ENCODE measurements at places on chromosomes 13 and 19.

- DNase-seq, result no peak
These were observed 3.2 kb downstream of the ELAVL1 start for GRCh38 chr19:8001995-8002849.

GRCh38 chr13:113049981-113050380 lies 55.6 kb upstream of the F7 start:
- DNase-seq, result no peak

DNA sequence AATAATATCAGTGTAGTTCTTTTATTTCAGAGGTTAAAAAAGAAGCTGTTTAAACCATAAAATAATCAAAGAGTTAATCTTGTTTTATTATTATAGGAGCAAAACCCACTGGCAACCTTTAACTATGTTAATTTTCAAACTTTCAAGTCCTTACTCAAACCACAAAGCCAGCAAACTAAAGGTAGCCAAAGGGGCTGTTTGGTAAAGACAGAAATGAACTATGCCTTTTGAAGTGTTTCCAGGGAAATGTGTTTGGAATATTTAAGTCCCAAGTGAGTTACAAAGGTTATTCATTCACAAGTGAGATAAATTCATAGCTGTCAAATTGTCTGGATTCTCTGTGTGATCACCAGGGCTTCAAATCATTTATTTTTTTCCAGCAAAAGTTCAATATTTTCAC lies 264.7 kb downstream of the MZT1 start:
- DNase-seq, result no peak

DNA sequence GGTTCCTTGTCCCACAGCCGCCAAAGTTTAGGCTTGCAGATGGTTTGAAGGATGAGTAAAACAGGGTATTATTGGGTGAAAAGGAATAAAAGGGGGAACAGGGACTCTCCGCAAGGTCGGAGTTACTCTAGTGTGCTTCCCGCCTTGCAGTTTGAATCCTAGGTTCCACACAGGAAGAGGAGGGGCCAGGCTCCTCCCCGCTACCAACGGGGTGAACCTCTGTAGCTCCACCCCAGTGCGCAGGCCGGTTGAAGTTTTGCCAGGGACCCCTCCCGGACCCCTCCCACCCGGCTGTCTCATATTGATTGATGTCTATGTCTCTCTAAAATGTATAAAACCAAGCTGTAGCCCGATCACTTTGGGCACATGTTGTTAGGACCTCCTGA lies 11.6 kb upstream of the GTF2F2 start:
- no peak for DNase-seq

GRCh38 chr13:31896427-31896826 lies 135.1 kb upstream of the FRY start:
- DNase-seq, result no peak

DNA sequence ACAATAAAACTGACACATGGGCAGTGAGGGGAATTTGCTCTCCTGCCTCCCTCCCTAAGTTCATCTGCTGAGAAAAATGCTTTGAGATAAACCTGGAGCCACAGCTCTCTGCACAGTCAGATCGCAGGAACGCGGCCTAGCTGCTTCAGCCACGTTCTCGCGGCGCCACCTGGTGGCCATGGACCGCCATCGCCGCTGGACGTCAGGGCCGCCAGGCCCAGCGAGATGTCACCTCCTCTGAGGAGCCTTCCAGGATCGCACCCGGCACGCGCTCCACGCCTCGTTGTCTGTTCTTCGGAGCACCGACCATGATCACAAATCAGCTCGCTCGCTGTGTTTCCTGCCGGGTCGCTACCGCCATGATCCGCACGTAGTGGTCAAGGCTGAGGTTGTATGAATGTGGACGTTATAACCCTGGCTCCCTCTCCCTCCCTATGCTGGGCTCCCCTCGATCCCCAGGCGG lies 20.6 kb upstream of the USP29 start:
- DNase-seq, result no peak

DNA sequence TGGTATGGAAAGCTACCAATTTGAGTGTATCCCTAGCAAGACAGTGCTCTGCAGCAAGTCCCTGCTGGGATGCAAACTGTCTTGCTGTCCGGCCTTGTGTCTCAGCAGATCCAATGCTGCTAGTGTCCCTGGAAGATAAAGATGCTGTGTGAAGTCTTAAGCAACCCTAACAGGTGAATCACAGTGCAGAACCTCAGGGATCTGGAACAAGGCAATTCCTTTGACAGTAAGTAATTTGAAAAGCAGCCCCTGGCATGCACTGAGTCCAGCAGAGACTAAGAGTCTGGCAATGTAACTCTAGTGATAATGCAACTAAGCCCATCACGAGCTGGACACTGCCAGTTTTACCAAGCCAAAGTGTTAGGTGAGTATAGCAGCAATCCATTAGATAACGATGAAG lies 1.7 kb upstream of the UCHL3 start:
- no peak for DNase-seq

DNA sequence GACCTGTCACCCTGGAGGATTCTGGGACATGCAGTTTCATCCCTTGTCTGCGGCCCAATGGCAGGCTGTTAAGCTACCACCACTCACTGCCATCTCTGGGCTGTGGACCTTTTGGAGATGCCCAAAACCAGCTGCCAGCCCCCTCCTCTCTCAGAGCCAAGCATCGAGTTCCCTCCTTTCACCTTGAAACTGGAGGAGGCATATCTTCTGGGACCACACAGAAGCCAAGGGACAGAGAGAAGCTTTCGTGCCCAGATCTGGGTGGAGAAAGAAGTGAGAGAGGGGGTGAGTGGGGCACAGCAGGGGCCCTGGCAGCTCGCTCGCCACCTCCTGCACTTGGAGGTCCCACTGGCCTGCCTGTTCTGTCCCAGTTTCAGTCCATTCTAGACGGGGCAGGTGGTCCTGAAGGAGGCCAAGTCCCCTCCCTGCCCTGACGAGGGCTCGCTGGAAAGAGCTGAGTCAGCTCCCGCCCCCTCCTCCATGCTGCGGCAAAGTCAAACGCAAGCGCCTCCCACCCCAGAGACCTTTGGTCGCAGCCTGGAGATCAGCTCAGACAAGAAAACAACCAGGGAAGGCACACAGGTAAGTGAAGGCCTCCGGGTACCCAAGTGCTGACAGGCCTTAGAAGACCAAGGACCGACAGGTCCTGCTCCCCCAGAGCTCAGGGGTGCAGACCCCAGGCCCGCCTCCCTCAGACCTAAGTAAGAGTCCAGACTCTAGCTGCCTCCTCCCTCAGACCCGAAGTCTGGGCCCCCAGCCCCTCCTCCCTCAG lies 3.8 kb downstream of the BCAT2 start:
- DNase-seq, result no peak

GRCh38 chr19:42301646-42302203 lies at the start of gene PRR19:
Gene PRR19 (plus strand): TSS chr19:42302132. CDS start chr19:42309585, 7,453 bp downstream.
- no peak for DNase-seq

DNA sequence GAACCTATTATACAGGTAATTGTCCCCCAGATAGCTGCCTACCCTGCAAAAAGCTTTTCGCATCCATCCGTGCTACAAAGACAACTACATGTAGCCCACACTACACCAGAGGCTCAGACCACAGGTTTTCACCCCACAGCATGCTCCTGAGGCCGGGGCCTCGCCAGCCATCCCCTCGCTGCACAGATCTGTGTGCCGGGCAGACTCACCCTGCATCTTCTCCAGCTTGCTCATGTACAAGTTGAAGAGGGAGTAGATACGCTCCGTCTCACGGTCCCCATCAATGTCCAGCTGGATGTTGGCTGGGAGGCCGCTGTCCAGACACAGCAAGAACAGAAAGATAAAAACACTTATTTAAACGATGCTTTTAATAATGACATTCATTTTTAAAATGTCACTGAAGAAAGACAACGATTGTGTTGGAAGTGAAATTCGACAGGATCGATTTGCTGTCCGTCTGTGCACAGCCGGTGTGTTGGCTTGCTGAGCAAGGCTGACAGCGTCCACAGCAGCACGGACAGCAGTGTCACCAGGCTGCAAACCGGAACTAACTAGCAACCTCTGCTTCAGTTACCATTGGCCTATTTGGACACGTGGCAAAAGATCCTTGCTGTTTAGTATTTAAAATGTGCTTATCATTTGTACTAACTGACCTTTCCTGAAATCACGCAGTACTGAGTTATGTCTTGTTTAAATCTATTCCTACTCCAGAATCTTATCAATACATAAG lies 18.6 kb upstream of the C13orf46 start:
- DNase-seq, result no peak

- DNase-seq, result no peak
These were observed 20.1 kb downstream of the RASA3 start for GRCh38 chr13:114112231-114112825.

DNA sequence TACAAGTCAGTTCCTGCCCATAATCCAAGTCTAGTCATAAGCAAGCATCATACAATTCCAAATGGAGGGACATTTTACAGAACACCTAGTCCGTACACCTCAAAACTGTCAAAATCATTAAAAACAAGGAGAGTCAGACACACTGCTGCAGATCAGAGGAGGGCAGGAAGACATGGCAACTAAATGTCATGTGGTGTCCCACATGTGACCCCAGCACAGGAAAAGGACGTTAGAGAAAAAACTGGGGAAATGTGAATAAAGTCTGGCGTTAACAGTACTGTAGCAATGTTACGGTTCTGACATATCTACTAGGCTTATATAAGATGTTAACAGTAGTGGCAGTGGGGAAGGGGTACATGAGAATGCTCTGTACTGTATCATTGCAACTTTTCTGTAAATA lies 2.3 kb downstream of the ZSCAN5A start:
- DNase-seq, result no peak

GRCh38 chr13:98765996-98766519 lies 13.6 kb upstream of the SLC15A1 start:
- DNase-seq, result peak; percentile 5

- no peak for DNase-seq
These were observed 26.2 kb downstream of the FOXO1 start for GRCh38 chr13:40640202-40640601.

- no peak for DNase-seq
These were observed 10.0 kb upstream of the PROZ start for GRCh38 chr13:113148407-113148806.

- no peak for DNase-seq
These were observed 114.3 kb downstream of the SIPA1L3 start for GRCh38 chr19:38021352-38021751.

GRCh38 chr13:79382545-79383275 lies 23.3 kb downstream of the RBM26 start:
- DNase-seq, result no peak

DNA sequence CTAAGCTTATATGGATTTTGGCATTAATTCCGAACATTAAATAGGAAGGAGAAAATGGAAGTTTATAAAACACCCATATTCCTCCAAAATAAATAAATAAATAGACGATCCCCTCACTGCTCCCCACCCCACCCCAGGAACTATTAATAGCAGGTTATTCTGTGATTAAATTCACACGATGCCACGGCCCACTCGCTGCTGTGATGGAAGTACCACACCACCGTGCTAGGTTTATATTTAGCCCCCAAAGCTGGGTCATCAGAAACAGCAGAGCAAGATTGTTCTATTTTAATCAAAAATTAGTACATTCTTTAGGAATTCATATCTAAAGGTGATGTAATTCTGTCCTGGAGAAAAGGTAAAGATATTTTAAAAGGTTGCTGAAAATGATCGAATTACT lies 65.4 kb downstream of the CCDC70 start:
- DNase-seq, result no peak

- no peak for DNase-seq
These were observed 84.6 kb downstream of the FRY start for GRCh38 chr13:32116210-32116609.

- DNase-seq, result no peak
These were observed 9.6 kb downstream of the GIPR start for GRCh38 chr19:45677351-45678230.

- DNase-seq, result no peak
These were observed 4.3 kb downstream of the RUVBL2 start for GRCh38 chr19:48997972-48998371.

DNA sequence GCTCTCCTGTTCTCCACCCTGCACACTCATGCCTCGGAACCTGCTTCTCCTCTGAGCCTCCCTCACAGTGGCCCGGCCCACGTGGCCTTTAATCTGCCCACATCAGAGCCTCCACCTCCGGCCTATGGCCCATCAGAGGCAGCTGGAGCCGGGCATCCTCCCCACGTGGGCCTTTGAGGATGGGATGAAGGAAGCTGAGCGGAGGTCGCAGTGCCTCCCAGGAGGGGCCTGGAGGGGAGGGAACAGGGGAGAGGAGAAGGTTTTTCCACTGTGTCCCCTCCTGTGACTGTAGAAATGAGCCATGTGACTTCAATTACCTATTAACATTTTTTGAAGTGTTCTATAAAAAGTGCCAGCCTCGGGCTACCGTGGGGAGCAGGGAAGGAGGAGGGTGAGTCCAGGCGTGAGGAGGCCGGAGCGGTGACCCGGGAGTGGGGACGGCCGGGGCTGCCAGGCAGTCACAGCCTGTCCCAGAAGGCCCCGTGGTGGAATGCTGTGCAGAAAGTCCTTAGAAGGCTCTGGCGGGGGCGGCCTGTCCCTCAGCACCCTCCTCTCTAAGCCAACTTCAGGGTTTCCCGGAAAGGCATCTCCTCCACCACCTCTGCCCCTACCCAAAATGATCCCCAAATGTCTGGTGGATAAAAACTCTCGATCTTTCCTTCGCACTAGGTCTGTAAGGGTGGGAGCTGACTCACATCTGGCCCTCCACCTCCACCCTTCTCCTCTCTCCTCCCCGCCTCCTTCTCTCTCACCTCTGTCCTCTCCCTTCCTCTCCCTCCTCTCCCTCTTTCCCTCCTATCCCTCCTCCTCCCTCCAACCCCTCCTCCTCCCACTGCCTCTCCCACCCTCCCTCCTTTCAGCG lies 24.8 kb upstream of the SLC1A5 start:
- DNase-seq, result no peak

GRCh38 chr13:57740719-57741118 lies 109.2 kb downstream of the PCDH17 start:
- no peak for DNase-seq

GRCh38 chr13:74187564-74187963 lies 53.4 kb upstream of the KLF12 start:
- DNase-seq, result no peak

GRCh38 chr19:45569619-45570421 lies 14.8 kb downstream of the OPA3 start:
- no peak for DNase-seq

DNA sequence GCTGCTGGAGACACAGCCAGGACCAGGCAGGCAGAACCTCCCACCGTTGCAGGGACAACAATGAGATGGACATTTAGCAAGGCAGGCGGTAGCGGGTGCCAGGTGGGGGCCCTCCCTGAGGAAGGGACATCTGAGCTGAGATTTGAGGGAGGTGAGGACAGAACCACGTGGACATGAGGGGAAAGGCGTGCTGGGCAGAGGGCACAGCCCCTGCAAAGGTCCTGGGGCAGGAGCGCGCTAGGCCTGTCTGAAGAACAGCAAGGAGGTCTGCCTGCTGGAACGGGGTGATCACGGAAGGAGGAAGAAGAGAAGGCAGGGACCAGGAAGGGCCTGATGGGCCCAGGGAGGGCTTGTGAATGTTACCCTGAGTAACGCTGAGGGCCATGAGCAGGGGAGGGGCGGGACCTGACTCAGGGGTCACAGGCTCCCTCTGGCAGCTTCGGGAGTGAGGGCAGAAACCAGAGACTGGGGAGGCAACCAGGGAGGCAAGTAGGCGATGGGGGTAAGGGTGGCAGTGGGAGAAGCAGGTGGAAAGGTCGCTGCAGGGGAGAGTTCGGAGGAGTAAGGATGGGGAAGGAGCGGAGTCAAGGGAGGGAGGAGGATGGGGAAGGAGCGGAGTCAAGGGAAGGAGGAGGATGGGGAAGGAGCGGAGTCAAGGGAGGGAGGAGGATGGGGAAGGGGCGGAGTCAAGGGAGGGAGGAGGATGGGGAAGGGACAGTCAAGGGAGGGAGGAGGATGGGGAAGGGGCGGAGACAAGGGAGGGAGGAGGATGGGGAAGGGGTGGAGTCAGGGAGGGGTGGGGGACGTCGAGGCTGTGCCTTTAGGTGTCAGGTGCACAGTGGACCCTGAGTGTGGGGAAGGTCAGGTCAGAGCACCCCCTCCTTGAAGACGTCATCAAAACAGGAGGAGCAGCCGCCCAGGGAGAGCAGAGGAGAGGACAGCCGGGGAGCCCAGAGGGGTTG lies 15.7 kb upstream of the B3GNT3 start:
- no peak for DNase-seq

All from NCI-H1417 treated with DMSO at 0.1 percent for 48 hours (cell line).